Esophagus muscularis mucosa (tissue), 4 donors: ENCODE measurements at places on chromosomes 2 and 18.
A peak's percentile ranks its signal among the peaks of the same experiment; 100 is the strongest.

DNA sequence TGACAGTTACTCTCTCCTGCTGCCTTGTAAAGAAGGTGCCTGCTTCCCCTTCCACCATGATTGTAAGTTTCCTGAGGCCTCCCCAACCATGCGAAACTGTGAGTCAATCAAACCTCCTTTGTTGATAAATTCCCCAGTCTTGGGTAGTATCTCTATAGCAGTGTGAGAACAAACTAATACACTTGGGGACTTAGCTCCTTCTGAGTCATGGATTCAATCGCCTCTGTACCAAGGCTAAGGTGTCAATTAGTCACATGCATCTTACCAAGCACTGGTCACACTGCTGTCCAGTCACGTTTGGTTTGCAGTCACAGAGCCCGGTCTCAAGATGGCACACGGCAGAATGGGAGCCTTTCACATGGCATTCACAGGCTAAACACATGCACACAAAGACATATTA lies 100.6 kb downstream of the LAMA1 start:
- no peak for DNase-seq

GRCh38 chr18:77765468-77765867 lies 515.8 kb downstream of the GALR1 start:
- DNase-seq = peak; percentile 72

DNA sequence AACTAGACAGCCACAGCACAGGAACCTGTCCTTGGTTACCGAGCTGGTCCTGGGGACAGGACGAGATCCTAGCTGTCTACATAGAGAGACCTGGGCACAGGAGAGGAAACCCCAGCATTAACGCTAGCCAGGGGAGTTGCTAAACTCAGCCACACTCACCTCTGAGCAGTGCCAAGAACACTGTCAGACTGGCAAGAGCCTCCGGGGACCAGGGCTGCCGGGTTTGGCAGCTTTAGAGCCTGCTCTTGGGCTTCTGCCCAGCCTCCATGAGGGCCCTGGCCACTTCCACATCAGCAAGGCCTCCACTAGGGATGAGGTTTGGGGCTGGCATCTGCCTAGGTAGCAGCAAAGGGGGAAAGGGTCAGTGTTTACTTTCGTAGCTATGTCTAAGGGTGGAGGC lies 6.7 kb downstream of the TMBIM1 start:
- no peak for DNase-seq

- DNase-seq = no peak
Measured at GRCh38 chr2:9699139-9700108, 68.6 kb upstream of the YWHAQ start.

GRCh38 chr2:15663802-15664201 lies 72.1 kb downstream of the DDX1 start:
- DNase-seq = no peak

DNA sequence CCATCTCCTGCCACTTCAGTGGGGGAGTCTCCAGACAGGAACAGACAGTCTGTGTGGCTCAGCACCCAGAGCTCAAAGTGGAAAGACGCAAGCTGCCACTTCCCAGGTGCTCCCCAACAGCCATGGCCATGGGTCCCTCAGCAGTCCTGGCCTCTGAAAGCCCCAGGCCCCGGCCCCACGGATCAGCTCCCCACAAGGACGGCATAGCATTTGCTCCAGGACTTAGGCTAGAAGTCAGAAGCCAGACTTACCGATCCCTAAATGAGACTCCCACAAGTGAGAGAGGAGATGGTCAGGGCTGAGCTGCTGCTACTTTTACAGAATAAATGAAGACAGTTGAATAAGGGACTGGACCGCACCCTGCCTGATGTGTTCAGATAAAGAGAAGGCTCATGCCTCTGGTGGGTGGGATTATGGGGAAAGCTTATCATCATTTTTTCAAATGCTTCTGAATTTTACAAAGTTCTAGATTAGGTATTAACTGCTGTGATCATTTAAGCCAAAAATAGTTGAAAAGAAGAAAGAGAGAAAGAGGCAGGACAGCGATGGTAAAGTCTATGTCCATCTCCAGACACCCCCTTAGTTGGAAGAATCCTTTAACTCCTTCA lies 50.5 kb downstream of the ADD2 start:
- no peak for DNase-seq
